ENCODE measurements at places on chromosomes 7 and 10. TPM values are rescaled to one million over a fixed set of nuclear protein-coding genes. Genes with fewer than 3 reads are reported as not detected.

Gene BMI1
- total RNA-seq = 62.1 TPM

Gene TNS3
- total RNA-seq = 127 TPM

Gene MMRN2
- total RNA-seq = 59.1 TPM

Gene LLCFC1
- not detected for total RNA-seq

DNA sequence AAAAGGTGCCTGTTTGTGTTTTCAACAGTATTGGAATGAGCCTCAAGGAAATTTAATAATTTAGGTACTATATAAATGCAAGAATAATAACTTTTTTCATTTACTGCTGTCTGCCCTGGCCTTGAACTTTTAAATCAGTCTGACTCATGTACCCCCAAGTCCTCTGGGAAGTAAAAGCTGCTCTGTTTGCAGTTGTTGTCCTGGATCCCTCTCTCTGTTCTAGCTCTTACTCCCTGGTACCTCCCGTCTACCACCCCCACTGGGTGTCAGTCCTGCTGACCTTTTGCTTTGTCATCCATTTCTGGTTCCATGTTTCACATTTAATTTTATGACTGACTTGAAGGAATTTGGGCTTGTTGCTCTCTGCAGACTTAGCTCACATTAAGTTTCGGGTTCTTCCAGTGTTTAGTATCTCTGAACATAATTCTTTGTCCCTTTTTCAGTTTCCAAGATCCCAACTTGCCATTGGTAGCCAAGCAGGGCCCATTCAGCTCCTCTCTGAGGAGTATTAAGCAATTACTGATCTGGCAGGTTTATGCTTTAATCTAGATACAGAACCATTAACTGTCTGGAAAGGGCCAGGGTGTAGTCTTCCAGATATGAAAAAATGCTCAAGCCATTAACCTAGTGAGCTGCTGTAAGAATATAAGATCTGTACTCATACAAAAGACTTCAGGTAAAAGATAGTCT, 208.7 kb upstream of the FAM3C start:
- H3K4me3 ChIP-seq = no peak overlapping the region
- H3K27me3 ChIP-seq = no peaks in the 10 kb centered on the region
- no peaks in the 10 kb centered on the region for H3K4me1 ChIP-seq

DNA sequence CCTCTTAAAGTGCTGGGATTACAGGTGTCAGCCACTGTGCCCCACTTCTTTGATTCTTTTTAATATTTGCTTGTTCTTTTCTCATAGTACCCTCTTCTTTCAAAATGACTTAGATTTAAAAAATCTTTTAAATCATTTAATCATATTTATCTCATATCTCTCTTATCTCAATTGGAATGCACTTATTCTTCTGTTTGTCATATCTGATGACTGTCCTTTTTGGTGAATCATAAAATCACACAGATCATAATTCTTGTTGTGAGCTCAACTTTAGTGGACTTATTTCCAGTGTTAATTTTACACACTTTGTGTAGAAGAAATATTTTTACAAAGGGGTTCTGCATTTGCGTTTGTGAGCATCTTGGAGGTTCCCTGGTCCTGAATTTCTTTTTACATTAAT, 220.3 kb upstream of the SLC26A5 start:
- H3K4me3 ChIP-seq = no peak overlapping the region
- no peak overlapping the region for H3K27ac ChIP-seq
- H3K4me1 ChIP-seq = no peaks in the 10 kb centered on the region
- DNase-seq = no peak
- no peaks in the 10 kb centered on the region for H3K36me3 ChIP-seq
- H3K27me3 ChIP-seq = no peaks in the 10 kb centered on the region

DNA sequence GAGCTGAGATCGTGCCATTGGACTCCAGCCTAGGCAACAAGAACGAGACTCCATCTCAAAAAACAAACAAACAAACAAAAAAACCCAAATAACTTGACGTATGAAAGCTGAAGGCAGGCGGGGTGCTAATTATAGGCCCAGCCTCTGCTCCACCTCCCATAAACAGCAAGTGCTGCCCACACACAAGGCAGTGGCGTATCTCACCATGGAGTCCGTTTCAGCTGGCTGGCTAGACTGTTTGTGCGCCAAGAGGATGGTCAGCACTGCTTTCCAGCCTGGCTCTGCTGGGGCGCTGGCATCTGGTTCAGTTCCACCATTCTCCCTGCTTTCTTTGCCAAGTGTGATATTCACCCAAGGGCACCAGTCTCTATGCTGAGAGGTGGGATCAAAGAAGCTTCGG, 29.1 kb downstream of the ZC3HC1 start:
- no peak overlapping the region for H3K27ac ChIP-seq
- no peaks in the 10 kb centered on the region for H3K27me3 ChIP-seq
- no peaks in the 10 kb centered on the region for H3K4me1 ChIP-seq

- no peak overlapping the region for H3K27ac ChIP-seq
- DNase-seq = no peak
- no peaks in the 10 kb centered on the region for H3K4me1 ChIP-seq
- H3K4me3 ChIP-seq = no peak overlapping the region
- no peaks in the 10 kb centered on the region for H3K27me3 ChIP-seq
These were observed 542.8 kb downstream of the PARD3 start for GRCh38 chr10:34272316-34272715.

DNA sequence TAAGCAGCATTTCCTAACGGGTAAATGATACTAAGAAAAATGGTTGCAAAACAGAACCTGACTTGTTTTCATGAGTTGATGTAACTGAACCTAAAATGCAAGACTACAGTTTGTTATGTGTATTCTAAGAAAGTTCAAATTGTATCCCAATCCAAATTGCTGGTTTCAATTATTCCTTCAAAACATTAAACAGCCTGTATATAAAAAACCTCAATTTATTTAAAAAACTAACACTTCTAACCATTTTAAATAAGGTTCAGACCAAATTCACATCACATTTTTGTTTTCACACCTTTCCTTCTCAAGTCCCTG, 80.9 kb downstream of the LRRC17 start:
- H3K4me1 ChIP-seq = no peaks in the 10 kb centered on the region
- H3K27ac ChIP-seq = no peak overlapping the region
- H3K4me3 ChIP-seq = no peak overlapping the region
- no peak for DNase-seq
- no peaks in the 10 kb centered on the region for H3K27me3 ChIP-seq
- H3K36me3 ChIP-seq = no peaks in the 10 kb centered on the region

- peak overlapping the region; percentile 94 for H3K27ac ChIP-seq
- DNase-seq = no peak
- H3K27me3 ChIP-seq = no peaks in the 10 kb centered on the region
- H3K36me3 ChIP-seq = no peaks in the 10 kb centered on the region
These were observed 647 bp upstream of the GSAP start for GRCh38 chr7:77416621-77417371.

Gene HOXA3
- 18.8 TPM for total RNA-seq

All from tibial nerve (tissue), 4 donors.